ENCODE measurements at places on chromosomes 4 and X.

DNA sequence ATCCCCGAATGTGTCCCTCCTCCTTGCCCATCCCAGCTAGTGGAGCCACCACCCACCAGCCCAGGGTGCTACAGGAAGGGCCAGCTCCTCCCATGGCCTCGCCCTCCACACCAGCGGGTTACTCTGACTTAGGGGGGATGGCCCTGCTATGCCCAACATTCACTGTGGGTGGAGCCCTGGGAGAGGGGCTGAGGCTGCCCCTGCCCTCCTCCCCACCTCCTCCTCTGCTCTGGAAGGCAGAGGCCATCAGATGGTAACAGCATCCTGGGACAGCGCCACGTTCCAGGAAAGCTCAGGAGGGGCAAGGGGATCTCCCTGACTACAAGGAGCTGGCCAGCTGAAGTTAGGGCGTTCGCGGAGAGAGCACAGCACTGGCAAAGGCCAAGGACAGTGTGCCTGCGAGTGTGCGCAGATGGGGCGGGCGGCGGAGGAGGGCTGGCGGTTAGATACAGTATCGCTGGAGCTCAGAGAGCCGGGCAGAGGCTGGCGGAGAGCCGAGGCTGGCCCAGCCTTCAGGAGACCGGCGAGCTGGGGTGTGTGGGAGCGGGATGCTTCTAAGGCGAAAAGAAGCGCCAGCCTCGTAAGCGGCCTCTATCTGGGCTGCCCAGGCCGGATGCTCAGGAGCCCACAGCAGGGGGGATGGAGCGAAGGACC lies 1.5 kb downstream of the JAKMIP1 start:
- DNase-seq: no peak

DNA sequence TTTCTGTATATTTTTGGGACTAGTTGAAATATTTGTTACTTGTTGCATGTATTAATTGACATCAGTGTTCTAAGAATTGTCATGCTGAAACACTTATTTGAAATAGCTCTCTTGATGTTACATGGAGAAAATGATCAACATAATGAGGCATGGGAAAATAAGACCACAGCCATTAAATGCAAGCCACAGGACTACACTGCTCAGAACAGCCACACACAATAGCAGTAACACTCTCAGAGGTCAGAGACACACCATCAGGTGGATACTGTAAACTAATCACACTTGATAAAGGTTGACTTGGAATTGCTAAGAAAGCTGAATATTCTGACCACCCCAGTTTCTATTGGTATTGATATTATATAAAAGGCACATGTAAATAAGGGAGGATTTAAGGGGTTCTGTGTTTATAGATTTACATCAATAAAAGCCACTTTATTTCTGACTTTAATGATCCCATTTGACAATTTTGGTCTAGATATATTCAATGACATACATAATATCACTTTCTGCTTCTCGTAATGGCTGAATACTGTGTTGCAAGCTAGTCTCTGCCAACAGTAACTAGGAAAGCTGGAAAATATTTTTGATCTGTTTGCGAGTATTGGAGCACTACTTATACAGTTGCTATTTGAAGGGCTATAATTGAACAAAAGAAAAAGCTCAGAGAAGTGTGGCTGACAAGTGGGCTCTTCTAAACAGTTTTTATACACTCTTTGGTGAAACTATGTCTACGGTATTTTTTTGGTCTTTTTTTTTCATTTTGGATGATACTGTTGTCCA lies 876.5 kb upstream of the INTU start:
- DNase-seq: no peak

GRCh38 chr4:38920186-38920585 lies 52.6 kb downstream of the FAM114A1 start:
- no peak for DNase-seq

- DNase-seq: no peak
Observed at GRCh38 chr4:99361899-99362275, 9.3 kb upstream of the ADH1C start.

- DNase-seq: no peak
Observed at GRCh38 chr4:140180577-140180976, 26.6 kb upstream of the MAML3 start.

DNA sequence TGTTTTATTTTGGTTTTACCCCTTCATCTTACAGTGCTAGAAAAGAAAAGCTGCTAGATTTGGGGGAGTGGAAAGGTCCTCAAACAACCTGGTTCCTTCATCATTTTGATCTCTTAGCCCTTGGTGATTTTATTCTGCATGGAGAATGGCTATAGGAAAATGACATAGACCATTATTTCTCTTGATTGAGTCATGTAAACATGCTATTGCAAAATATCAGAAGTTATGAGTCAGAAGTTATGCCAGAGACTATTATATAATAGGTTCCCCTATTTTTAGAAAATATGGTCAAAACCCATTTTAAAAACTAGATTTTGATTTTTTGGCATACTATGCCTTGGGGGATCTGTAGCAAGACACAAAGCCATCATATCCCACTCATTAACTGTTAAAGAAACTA lies 83.7 kb upstream of the FAM9C start:
- DNase-seq: no peak

GRCh38 chr4:133863153-133863552 lies 338.4 kb downstream of the PABPC4L start:
- DNase-seq: no peak

DNA sequence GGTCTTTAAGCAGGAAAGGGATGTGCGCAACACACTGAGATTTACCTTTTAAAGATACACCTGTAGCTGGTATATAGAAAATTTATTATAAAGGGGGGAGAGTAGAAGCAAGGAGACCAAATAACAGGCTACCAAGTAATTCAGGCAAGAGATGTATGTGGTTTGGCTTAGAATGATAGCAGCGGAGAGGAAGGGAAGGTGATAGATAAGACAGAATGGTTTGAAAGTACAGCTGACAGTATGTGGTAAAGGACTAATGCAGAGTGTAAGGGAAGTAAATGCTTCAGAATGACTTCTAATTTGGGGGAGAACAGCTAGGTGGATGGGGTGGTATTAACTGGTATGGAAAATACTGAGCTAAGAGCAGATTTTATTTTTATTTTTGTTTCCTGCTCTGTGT lies 308.9 kb downstream of the ANTXR2 start:
- DNase-seq: no peak

DNA sequence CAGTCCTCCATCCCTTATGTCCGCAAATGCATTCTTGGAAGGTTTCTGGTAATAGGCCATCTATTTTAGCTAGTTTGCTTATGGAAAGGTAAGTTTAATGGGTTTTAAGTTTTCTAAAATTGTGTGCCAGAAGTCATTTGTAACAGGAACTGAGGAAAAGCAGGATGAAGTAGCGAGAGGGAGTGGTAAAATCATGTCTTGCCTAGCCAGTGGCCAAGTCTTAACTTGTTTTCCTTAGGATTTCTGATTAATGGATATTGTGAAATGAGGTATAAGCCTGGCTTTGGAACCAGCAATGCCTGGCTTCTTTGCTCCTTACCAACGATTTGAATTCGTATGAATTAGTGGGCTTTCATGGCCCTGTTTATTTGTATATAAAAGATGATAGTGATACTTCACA lies 7.3 kb downstream of the SEC24B start:
- no peak for DNase-seq

- no peak for DNase-seq
Observed at GRCh38 chr4:24105327-24106038, 215.6 kb upstream of the PPARGC1A start.

DNA sequence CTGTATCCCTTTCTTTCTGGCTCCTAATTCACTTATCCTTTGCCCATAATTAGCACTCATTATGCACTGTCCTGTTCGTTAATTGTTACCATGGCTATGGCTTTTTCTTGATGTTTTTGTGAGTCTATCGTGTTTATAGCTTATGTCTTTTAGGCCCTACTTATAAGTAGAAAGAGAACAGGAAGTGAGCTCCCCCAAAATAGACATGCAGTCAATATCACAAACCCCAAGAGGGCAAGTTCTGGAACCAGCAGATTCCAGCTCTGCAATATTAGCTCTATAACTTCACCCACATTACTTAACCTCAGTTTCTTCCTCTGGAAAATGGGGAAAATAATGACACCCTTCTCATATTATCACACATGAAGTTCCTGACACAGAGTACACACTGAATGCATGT lies 7.4 kb upstream of the HS3ST1 start:
- no peak for DNase-seq

DNA sequence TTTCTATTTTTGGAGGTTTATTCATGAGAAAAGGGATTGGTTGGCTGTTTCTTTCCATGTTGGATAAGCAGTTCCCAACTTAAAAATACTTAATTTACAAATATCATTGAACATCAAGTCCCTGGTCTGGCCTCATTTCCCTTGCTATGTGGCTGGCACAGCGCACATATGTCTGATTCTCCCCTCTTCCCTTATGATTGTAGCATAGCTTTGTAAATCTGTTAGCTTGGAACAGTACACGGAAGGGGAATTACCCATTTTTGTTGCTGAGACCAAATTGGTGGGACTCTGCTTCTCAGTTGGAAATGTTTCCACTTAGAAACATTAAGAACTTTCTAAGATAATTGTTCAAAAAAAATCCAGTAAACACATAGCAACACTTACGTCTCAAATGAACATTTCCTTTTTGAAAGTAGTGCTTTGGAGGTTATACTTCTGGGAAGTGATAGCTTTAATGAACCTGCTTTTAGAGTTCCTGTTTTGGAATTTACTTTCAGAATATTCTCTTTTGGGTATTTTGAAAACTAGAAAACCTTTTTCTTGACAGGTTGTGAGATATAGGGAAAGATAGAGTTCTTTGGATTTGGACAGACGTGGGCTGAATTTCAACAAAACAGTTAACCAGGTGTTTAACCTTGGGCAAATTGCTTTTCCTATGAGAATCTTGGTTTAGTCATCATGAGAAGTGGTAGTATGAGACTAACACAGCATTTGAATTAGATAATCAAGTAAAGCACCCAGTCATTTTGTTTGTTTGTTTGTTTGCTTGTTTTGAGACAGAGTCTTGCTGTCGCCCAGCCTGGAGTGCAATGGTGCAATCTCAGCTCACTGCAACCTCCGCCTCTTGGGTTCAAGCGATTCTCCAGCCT lies 47.3 kb downstream of the STIM2 start:
- DNase-seq: no peak

- no peak for DNase-seq
Observed at GRCh38 chr4:20882500-20882899, 182.2 kb downstream of the PACRGL start.

DNA sequence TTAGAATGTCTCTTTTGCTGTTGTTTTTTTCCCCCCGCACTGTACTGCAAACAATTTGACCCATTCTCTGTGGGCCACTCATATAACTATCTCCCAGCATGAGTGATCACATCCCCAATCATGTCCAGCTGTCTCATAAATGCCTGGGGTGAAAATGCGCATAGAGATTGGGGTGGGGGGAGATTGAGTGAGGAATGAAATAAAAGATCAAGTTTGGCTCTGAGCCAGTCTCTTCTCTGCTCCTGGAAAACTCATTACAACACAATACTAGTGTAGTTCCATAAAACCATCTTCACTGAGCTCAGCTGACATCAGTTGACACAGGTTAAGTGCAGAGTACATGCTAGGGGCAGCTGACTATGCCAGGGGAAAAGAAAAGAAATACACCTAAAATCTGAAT lies 96.9 kb downstream of the EGF start:
- no peak for DNase-seq

- peak; percentile 62 for DNase-seq
Observed at GRCh38 chrX:119790977-119791436, 423 bp downstream of the RPL39 start.

Measured in KBM-7 (cell line).